ENCODE measurements at places on chromosomes 1 and 21.

DNA sequence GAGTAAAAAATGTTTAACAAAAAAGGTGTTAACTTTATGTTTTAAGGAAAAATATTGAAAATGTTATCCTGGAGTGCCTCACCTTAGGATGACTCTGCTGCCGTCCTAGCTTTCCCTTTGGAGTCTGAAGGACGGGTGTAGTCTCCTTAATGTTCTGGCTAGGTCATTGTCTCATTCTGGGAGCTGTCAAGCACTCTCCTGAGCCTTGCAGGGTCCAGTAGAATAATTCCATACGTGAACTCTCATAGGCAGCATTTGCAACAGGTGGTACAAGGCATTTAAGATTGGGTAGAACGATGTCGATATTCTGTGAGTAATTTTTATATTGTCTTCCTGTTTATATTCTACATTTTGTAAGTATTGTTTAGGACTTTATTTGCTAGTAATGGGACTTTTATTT lies 283.6 kb upstream of the C1orf105 start:
- DNase-seq = no peak

- DNase-seq = no peak
These were observed 8.1 kb downstream of the NGF start for GRCh38 chr1:115329965-115330364.

DNA sequence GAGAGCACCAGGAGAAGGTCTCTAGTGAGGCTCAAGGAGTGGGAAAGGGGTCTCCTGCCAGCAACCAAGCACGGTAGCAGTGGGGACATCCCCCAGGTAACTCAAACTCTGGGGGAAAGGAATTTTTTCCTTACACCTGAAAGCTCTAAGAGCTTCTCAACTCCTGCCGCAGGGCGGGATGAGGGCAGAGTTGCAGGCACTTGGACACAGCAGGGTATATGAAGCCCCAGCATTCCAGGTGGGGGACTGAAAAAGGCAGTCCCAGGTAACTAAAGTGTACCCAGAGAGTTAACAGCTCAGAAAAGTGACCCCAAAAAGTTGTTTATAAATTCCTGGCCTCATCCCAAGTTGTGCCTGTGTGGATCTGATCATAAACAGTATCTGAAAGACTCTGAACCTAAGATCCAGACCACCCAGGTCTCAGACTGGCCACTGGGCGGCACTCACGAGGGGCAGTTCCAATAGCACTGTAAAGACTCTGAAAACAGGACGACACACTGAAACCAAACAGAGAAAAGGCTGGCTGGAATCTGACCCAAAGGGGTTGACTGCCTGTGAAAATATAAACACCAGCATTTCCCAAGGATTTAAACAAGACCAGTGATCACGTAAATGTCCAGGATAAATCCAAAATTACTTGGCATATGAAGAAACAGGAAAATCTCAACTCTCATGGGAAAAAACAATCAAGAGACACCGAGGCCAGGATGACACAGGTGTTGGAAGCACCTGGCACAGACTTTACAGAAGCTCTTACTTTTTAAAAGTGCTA lies 47.5 kb downstream of the HSF2BP start:
- peak; percentile 37 for DNase-seq

DNA sequence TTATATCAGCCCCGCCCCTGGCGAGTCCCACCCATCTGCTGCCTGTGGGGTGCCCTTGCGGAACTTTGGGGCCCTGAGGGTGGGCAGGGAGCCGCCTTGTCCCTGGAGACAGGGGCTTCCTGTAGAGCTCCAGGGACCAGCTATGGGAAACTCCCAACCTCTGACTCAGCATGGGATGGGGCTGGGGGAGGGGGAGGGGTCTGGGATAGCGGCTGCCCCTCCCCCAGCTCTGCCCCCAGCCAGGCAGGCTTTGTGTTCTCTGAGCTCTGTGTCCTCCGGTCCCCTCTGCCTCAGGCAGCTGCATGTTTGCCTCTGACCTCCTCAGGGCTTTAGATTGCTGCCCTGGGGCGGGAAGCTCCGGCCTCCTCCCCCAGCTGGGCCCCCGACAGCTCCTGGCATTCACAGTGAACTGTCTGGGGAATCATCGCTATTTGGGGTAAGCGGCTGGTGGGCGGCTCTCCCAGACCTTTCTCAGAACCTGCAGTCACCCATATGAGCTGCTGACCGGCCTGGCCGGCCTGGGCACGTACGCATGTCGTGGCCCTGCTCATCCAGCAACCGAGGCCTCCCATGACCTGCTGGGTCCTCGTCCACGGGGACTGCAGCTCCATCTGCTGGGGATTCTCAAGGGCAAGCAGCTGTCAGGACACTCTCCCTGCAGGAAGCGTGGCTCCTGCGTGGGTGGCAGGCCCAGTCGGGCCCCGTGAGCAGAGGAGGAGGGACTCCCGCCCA lies 17.1 kb downstream of the ARHGEF16 start:
- DNase-seq = no peak

GRCh38 chr1:220999872-221000863 lies 120.9 kb downstream of the HLX start:
- DNase-seq = no peak

DNA sequence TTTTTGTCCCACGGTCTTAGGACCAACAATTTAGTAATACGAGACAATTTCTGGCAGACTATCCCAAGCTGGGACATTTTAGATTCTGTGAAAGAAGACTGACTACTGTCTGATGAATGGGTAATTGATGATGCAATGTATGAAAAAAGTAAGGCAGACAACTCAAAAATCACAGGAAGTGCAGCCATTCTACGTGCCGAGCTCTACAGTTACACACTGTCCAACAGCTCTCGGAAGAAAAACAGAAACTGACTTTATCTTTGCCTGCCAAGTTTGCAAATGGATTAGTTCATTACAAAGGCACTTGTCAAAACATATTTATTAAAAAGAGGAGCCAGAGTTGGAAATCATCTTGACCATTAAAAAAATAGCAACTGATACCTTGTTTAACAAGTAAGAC lies 31.3 kb downstream of the ZBTB8B start:
- no peak for DNase-seq

DNA sequence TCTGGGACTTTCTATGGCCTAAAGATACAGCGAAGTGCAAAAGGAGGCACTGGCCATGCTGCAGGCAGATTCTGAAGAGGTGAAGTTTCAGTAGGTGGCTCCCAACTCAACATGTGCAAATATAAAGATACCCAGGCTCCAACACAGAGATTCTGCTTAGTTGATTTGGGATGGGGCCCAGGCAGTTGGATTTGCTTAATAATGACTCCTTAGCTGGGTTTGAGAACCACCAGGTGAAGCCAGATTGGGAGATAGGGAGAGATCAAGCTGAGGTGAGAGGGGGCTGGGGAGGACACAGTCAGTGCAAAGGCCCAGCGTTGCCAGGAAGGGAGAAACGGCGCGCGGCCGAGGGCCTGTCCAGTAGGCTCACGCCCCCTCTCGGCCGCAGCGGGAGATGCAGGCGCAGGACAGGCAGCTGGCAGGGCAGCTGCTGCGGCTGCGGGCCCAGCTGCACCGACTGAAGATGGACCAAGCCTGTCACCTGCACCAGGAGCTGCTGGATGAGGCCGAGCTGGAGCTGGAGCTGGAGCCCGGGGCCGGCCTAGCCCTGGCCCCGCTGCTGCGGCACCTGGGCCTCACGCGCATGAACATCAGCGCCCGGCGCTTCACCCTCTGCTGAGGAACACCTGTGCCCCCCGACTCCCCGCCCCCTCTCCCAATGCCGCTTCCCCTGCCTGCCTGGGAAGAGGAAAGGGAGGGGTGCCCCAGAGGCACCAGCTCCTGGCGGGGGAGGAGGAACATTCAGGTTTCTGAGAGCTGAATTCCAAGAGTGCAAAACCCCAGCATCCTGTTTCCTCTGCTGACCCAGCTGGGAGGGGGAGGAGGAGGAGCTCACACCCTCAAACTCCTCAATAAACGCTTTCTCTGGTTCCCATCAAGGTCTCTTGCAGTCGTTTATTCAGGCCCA lies 1.2 kb downstream of the FAM167B start:
- peak; percentile 91 for DNase-seq

DNA sequence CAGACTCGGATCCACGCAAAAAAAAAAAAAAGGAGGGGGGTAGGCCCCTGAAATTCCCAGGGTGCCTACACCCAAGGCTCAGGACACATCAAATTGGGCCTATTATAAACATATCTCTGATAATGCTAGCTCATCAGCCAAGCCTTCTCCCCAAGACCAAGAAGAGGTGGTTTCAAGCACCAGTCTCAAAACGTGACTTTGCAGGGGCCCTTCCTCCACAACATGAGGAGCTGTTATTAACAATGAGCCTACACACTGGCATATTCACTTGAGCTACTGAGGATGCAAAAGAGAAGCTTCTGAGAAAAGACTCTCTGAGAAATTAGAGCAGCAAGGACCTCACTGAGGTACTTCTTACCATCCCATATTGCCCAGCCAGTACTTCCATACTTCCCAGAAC lies 32.7 kb downstream of the ERI3 start:
- no peak for DNase-seq

DNA sequence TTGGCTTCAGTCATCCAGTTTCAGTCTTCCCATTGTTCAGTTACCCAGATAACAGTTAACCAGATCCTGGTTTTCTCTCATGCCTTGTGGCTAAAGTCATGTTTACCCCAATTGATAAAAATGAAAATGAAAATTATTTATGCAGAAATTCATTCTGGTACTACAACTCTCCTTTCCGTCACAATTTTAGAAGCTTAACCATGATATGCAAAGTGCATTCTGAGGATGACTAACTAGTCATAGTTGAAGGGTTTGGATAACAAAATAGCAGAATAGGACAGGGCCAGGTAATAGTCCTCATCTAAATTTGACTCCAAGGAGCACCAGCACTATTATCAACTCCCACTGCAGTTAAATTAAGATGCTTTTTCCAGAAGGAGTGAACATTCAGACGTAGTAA lies 94.7 kb downstream of the NTMT2 start:
- DNase-seq = no peak

- no peak for DNase-seq
These were observed 1.0 kb upstream of the DIRAS3 start for GRCh38 chr1:68051475-68051874.

- no peak for DNase-seq
These were observed 40.8 kb upstream of the PRRX1 start for GRCh38 chr1:170623171-170623570.

DNA sequence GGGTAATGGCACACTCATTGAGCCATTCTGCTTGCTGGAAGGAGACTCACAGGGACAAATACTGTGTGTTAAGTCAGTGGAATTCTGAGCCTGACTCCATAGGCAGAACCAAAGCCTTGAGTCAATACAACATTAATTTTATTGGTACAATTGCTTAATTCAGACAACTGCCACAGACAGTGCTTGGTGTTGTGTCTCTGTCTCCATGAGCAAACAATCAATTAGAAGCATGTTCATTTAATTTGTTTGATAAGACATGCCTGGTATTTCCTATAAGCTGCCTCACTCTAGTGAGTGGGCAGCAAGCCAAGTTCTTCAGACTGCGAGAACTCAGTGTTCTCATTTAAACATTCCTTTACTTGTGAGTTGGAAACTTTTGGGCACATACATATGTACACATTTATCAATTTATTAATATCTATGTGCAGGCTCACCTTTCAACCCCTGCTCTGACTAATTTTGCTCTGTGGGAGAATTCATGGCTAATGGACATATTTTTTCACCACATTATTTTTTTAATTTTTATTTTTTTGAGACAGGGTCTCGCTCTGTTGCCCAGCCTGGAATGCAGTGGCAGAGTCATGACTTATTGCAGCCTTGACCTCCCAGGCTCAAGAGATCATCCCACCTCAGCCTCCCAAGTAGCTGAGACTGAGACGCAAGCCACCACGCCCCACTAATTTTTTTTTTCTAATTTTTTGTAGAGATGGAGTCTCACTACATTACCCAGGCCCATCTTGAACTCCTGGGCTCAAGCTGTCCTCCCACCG lies 4.5 kb upstream of the SRSF10 start:
- no peak for DNase-seq

GRCh38 chr1:185349556-185349955 lies 32.5 kb upstream of the IVNS1ABP start:
- DNase-seq = no peak

DNA sequence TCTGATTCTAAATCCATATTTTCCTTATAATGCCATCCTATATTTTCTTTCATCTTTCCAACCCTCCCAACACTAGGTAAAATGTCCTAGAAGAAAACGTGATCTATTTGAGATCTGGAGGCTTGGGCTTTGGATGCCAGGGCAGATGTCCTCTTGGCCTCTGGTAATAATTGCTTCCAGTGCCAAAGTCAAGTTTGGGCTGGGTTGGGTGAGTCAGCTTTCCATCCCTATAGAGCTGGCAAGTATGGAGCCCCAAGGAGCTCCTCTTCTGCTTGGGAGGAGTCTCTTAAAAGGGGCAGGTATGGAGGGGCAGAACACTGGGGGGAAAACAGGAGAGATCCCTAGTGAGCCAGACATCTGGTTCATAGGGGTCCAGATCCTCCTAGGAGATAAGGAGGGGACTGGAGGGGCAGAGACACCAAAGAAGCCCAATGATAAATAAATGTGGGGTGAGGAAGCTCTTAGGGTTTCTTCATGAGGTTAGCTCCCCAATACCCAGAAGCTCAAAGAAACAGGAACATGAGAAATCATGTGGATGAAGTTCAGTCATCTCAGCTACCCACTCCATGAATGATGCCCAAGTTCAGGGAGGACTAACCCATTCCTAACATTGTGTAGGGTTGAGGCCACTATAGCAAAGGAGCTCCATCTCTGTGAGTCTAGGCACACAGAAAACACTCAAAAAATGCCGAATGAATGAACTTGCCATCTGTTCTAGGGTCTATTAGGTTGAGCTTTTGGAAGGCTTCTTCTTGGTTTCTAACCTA lies 3.5 kb downstream of the C1orf116 start:
- DNase-seq = no peak

DNA sequence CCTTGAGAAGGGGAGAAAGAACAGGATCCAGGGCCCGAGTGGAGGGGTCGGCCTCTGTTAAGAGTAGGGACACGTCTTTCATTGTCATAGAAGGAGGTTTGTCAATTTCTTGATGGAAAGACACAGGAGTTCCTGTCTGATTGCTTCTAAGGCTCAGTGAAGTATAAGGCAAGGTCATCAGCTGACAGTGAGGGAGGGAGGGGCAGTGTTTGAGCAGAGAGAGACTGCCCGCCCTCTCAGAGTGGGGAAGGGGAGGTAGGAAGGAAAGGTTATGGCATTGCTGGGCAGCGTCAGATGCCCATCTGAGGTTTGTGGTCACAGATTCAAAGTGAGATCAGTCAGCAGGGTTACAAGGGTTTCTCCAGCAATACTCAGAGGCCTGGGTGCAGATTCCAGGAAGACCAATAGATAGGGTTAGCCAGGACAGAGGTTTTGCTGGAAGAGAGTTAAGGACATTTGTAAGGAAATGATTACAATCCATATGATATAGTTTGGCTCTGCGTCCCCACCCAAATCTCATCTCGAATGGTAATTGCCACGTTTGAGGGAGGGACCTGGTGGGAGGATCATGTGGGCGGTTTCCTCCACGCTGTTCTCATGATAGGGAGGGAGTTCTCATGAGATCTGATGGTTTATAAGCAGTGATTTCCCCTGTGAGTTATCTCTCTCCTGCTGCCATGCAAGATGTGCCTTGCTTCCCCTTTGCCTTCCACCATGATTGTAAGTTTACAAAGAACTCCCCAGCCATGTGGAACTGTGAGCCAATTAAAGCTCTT lies 127.2 kb upstream of the GJB5 start:
- DNase-seq = no peak

GRCh38 chr1:246476771-246477170 lies 30.3 kb downstream of the SMYD3 start:
- no peak for DNase-seq

Measured in activated CD4-positive, alpha-beta T cell treated with anti-CD3 and anti-CD28 coated beads for 48 hours (primary cell).